ENCODE measurements at places on chromosomes 5 and 9.

DNA sequence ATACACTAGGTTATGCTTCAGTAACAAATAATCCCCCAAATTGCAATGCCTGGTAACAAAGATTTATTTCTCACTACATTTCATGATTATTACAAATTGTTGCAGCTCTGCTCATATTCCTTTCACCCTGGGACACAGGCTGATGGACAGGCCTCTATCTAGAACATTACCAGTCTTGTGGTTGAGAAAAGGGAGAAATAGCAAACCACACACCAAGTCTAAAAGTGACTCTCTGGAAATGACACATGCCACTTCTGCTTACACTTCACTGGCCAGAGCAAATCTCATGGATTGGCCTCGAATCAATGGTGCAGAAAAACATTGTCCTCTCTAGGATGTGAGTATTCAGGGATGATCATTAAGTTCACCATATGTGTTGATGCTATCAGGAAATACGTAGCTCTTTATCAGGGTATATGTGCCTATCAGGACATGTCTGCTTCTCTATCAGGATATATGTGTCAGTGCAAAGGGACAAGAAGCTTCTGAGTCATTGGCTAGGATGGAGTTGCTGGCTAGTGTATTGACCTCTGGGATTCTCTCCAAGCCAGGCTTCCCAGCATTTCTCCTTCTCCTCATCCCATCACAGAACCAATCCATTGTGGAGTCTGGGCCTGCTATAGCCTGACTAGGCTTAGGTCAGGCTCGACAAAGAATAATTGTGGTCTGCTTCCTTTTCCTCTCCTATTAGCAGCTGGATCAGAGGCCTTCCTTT is 91.1 kb upstream of the CEP78 start:
- DNase-seq, result no peak

GRCh38 chr9:89715881-89716280 is 111.1 kb downstream of the GADD45G start:
- DNase-seq, result no peak

DNA sequence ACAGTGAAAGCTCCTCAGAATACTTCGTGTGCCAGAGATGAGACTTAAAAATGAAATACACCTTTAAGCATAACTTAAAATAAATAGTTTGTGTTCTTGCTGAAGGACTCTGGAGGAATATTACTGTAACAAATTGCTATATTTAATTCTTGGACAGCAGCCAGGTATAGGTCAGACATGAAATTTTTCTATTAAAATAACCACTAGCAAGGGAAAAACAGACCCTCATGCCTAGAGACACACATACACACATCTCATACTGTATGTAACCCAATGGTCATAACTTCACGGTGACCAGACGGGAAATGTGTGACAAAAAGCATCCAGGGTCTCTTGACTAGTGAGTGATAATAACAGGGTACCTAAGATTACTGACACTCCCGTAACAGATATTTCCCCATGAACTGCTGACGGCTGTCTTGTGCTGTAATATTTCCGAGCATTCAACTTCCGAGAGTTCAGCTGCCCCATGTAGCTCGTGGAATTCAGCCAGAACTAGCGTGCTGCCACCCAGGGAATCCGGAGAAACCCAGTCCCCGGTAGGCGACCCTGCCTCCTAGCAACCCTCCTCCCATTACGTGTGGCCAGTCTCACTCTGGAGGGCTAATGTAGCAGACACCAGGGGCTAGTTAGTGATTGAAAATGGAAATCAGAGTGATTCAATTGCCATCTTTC is 2295.1 kb upstream of the WWC1 start:
- no peak for DNase-seq

GRCh38 chr9:108903420-108904103 is 30.4 kb downstream of the ELP1 start:
- DNase-seq, result no peak

- DNase-seq, result no peak
These were observed 277.8 kb upstream of the TYRP1 start for GRCh38 chr9:12415361-12415760.
